Iris pigment epithelial cell (primary cell): ENCODE measurements at places on chromosomes 11 and 22.

DNA sequence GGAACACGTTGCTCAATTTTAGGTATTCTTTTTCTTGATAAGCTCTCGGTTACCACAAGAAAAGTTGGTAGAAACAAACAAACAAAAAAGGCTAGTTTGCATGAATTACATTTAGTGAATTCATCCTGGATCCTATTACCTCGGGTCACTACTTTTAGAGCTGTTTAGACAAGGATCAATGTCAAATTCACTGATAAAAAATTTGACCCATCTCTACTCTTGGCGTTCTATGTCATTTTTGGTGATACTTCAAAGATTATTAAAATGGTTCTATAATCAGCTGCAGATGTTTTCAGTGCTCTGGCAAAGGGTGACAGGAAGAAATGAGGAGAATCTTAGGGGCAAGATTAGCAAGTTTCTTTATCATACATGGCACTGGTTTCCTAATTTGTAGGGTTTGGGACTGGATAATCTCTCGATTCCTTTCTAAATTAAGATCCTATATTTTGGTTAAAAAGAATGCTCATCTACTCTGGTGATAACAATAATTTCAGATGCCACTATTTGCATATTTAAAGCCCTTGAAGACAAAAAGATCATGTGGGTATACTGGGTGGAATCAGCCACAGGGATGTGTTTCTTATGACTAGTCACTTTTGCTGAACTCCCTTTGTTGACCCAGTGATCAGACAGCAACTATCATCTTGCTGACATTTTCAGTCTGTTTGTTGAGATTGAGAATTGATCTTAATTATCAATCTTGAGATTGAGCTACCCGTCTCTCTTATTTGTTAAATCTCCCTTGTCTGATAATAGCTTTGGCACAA lies 442.9 kb downstream of the AASDHPPT start:
- DNase-seq: no peak

GRCh38 chr11:78828676-78829075 lies 254.0 kb upstream of the NARS2 start:
- DNase-seq: no peak

- no peak for DNase-seq
Observed at GRCh38 chr11:94866231-94866822, 98.2 kb downstream of the AMOTL1 start.

GRCh38 chr22:37010976-37011375 lies 8.3 kb downstream of the TST start:
- no peak for DNase-seq

DNA sequence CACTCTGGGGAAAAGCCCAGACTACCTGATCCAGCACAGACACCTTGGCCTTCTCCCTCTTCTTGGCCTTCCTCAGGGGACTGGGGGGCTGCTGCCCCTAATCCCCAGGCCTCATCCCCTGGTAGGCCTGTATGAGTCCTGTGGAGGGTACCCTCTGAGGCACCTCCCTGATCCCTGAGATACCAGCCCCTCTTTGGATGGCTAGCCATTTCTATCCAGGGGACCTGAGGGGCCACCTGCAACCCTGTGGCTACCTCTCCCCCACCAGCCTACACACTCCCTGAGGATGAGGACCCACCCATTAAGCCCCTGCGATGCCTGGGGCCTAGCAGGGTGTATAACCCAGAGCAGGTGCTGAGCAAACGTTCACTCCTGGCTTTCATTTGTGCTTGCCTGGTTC lies 54.6 kb downstream of the HIRA start:
- DNase-seq: no peak

DNA sequence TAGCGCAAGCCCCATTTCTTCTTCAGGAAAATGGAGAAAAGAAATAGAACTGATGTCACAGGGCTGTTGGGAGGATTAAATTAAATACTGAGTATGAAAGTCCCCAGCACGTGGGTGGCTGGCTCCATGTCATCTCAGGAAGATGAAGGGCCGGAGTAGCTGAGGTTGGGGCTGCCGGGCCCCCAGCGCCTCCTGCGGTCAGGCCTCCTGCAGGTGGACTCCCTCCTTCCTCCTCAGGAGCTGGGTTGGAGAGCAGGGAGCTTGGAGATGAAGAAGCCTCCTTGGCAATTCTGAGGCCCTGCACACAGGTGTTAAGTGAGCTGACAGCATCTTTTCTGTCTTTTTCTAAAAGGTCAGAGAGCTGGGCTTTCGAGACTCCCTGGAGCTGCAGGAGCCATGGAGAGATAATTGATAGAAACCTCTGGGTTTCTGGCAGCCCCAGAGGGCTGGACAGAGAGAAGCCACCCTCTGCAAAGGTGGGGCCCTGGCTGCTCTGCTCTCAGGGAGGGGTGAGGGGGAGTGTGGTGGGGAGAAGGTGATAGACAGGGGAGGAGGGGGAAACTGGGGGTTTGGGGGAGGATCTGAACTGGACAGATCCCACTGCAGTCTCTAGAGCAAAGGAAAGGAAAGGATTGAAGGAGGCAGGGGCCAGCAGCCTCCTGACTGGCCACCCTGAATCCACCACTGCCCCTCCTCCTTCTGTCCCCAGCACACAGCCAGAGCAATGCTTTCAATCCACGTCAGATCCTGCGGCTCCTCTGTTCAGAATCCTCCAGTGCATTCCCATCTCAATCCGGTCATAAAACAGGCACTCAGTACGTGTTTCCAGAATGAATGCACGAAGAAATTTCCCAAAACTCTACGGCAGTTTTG lies 210.8 kb downstream of the CEP164 start:
- DNase-seq: peak; percentile 7

DNA sequence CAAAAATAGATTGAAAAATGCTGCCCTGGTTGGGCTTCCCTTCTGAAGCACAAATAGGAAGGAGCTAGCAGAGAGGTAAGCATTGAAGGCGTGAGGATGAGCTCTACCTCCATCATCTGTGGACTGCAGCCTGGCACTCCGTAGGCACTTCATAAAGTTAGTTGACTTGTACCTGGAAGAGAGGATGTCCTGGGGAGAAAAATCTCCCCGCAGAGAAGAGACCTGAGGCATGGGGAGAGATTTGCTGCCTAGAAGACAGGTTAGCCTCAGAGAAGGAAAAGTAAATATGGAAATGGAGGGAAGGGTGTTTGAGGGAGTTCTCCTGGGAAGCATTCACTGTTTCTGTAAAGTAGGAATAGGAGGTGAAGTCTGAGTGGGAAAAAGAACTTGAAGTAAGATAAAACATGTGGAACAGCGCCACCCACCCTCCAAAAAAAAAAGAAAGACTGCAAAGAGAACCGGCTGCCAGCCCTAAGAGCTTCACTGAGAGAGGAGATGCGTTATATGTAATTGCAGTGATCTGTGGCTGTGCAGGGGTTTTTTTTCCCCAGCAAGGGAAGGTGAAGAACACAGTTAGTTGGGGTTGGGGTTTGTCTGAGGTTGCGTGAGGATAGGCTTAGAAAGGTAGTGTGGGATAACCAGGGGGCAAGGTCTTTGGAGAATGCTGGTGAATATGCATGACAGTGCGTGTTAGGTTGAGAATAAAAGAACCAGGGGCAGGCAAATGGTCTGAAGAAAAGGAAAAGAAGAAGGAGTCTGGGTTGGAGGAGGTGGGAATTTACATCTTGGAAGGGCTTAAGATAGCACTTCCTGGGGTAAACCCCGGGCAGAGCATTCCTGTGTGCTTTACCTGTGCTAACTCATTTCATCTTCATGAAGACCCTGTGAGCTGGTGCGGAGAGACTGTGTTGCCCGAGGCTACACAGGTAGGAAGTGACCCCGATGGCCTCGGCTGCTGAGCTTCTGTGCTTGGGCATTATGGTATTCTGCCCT lies 16.0 kb downstream of the TNRC6B start:
- DNase-seq: no peak

GRCh38 chr22:35386670-35387288 lies 5.9 kb downstream of the HMOX1 start:
- DNase-seq: no peak

- no peak for DNase-seq
Observed at GRCh38 chr22:17097062-17097461, 12.3 kb downstream of the IL17RA start.
